ENCODE measurements at places on chromosomes 1 and 21. TPM values are rescaled to one million over a fixed set of nuclear protein-coding genes. Genes with fewer than 3 reads are reported as not detected.

GUCA2A gene
- not detected for total RNA-seq

DNA sequence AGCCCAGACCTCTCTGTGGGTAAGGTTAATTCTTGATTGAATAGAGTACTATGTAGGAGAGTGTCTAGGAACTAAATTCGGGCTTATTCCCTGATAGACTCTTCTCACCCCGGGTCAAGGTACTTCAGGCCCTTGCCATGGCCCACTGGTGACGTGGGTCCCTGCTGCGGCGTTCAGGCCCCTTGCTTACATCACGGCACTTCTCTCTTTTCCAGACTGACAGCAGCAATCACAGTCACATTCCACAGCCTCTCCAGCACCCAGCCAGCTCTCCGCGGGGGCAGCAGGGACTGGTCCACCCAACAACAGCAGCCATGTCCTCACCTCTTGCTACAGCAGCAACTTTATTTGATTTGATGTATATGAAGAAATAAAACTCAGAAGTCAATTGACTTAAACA, 401.2 kb upstream of the VAMP3 start:
- H3K36me3 ChIP-seq, result no peaks in the 10 kb centered on the region
- H3K4me1 ChIP-seq, result peaks cover 4% of the 10 kb centered on the region
- peak overlapping the region; percentile 82 for H3K27ac ChIP-seq
- H3K27me3 ChIP-seq, result no peaks in the 10 kb centered on the region

GRCh38 chr21:14988760-14989159, 76.0 kb downstream of the NRIP1 start:
- peaks cover 6% of the 10 kb centered on the region for H3K36me3 ChIP-seq
- no peak for DNase-seq
- peaks cover 14% of the 10 kb centered on the region for H3K4me1 ChIP-seq
- no peak overlapping the region for H3K27ac ChIP-seq

SERPINC1 gene
- total RNA-seq, result not detected

GRCh38 chr1:92096317-92096716, 16.2 kb downstream of the BTBD8 start:
- H3K4me3 ChIP-seq, result no peak overlapping the region
- no peaks in the 10 kb centered on the region for H3K36me3 ChIP-seq
- no peaks in the 10 kb centered on the region for H3K27me3 ChIP-seq
- H3K4me1 ChIP-seq, result no peaks in the 10 kb centered on the region
- DNase-seq, result no peak

GRCh38 chr1:238401144-238401543, 510.4 kb upstream of the ZP4 start:
- DNase-seq, result no peak
- H3K36me3 ChIP-seq, result no peaks in the 10 kb centered on the region
- no peaks in the 10 kb centered on the region for H3K27me3 ChIP-seq
- H3K4me3 ChIP-seq, result no peak overlapping the region

GBP7 gene
- not detected for total RNA-seq

NUF2 gene
- 3.2 TPM for total RNA-seq

PIK3C2B gene
- total RNA-seq, result 22.8 TPM

DNA sequence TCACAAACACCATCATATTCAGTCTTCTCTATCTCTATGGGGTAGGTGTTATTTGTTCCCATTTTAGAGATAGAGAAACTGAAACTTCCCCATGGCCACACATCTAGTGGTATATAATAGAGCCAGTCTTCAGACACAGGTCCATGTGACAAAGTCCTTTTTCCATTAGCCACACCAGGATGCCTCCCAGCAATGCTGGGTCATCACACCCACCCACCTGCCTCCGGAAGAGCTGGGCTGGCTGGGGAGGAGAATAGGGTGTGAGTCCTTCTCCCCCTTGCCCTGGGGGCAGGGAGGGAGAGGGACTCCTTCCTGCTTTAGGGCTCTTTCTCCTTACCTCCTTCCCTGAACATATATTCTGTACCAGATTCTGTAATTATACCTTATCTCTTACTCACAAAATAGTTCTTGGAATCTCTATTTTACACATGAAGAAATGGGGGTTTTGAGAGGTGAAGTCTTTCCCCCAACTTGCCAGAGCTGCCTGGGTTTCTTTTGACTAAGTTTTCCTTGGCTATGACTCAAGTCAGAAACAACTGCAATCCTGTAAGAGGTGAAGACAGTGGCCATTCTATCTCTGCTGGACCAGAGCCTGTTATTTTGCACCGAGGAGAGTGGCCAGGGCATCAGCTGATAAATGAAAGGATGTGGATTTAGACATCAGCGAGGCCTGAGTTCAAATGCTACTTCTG, 30.0 kb downstream of the SOX13 start:
- peaks cover 52% of the 10 kb centered on the region for H3K4me1 ChIP-seq
- H3K27me3 ChIP-seq, result no peaks in the 10 kb centered on the region
- no peak for DNase-seq
- no peaks in the 10 kb centered on the region for H3K36me3 ChIP-seq

KRTAP19-3 gene
- not detected for total RNA-seq

- peak overlapping the region; percentile 42 for H3K27ac ChIP-seq
- H3K27me3 ChIP-seq, result no peaks in the 10 kb centered on the region
- DNase-seq, result no peak
- no peaks in the 10 kb centered on the region for H3K36me3 ChIP-seq
These were observed 96.9 kb downstream of the ZNF644 start for GRCh38 chr1:90924982-90925381.

GRCh38 chr1:220062629-220063028, 16.3 kb upstream of the EPRS1 start:
- H3K4me3 ChIP-seq, result no peak overlapping the region
- H3K27ac ChIP-seq, result no peak overlapping the region

- peaks cover 31% of the 10 kb centered on the region for H3K36me3 ChIP-seq
- DNase-seq, result no peak
- H3K4me3 ChIP-seq, result no peak overlapping the region
- H3K4me1 ChIP-seq, result peaks cover 17% of the 10 kb centered on the region
- H3K27ac ChIP-seq, result peak overlapping the region; percentile 91
- H3K27me3 ChIP-seq, result no peaks in the 10 kb centered on the region
These were observed 12.2 kb downstream of the PLEKHO1 start for GRCh38 chr1:150161747-150162581.

IFNLR1 gene
- 3.3 TPM for total RNA-seq

DNA sequence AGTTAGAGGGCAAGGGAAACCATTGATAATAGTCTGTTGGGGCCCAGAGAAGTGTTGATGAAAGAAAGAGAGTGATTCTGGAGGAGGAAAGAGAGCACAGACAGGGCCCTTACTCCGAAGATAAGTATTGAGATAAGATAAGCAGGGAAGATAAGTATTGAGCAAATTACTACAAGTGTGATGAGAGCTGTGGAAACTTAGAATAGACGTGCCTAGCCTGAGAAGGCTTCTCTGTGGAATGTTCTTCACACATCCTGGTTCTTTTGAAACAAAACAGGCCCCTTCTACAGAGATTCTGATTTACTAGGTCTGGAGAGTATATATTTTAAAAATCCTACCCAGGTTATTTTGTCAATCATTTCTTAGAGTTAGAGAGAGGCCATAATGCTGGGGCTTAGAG, 26.4 kb downstream of the FNBP1L start:
- no peak for DNase-seq
- H3K4me3 ChIP-seq, result no peak overlapping the region

RHOU gene
- 2.6 TPM for total RNA-seq

DNA sequence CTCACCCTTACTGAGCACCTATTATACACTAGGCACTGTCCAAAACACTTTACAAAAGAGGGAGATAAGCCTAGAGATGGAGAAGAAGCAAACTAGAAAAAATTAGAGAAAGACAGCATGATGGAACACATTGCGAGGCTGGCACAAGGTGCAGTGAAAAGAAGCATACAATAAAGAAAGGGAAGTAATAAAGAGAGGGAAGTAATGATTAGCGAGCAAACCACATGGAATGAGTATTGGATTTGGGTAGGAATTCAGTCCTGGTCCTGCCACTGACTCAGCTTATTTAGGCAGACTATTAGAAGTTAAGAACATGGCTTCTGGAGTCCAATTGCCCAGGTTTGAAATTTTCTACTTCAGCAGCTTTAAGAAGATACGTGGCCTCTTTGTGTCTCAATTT, 32.6 kb upstream of the FNBP1L start:
- no peaks in the 10 kb centered on the region for H3K27me3 ChIP-seq
- peak overlapping the region; percentile 45 for H3K4me3 ChIP-seq
- H3K27ac ChIP-seq, result no peak overlapping the region
- no peak for DNase-seq

- no peaks in the 10 kb centered on the region for H3K4me1 ChIP-seq
- H3K27me3 ChIP-seq, result no peaks in the 10 kb centered on the region
- H3K4me3 ChIP-seq, result no peak overlapping the region
- H3K36me3 ChIP-seq, result no peaks in the 10 kb centered on the region
- no peak for DNase-seq
These were observed 70.6 kb downstream of the FNBP1L start for GRCh38 chr1:93518516-93518915.

GRCh38 chr1:150548632-150549495, at the start of gene ADAMTSL4:
TSS of gene ADAMTSL4 (plus strand) at chr1:150549408. CDS start at chr1:150552289, 2,881 bp downstream.
- H3K27ac ChIP-seq, result peak within 1 kb of the TSS; percentile 80
- peaks cover 44% of the 10 kb centered on the region for H3K4me1 ChIP-seq
- no peak for DNase-seq
- no peaks in the 10 kb centered on the region for H3K36me3 ChIP-seq
- no peaks in the 10 kb centered on the region for H3K27me3 ChIP-seq

GRCh38 chr1:111208921-111209320, 8.5 kb upstream of the DENND2D start:
- H3K27me3 ChIP-seq, result peaks cover 16% of the 10 kb centered on the region
- H3K36me3 ChIP-seq, result no peaks in the 10 kb centered on the region
- H3K4me1 ChIP-seq, result peaks cover 4% of the 10 kb centered on the region
- no peak overlapping the region for H3K4me3 ChIP-seq
- no peak for DNase-seq

HRNR gene
- total RNA-seq, result not detected

GRCh38 chr1:18569811-18570545, 60.7 kb upstream of the PAX7 start:
- no peak overlapping the region for H3K4me3 ChIP-seq
- H3K27me3 ChIP-seq, result peaks cover 12% of the 10 kb centered on the region
- no peaks in the 10 kb centered on the region for H3K36me3 ChIP-seq
- H3K27ac ChIP-seq, result no peak overlapping the region
- no peaks in the 10 kb centered on the region for H3K4me1 ChIP-seq

- H3K27ac ChIP-seq, result peak overlapping the region; percentile 72
- peaks cover 24% of the 10 kb centered on the region for H3K36me3 ChIP-seq
- no peak for DNase-seq
- peak overlapping the region; percentile 86 for H3K4me3 ChIP-seq
These were observed 605 bp upstream of the RABGGTB start for GRCh38 chr1:75785320-75785982.

DNA sequence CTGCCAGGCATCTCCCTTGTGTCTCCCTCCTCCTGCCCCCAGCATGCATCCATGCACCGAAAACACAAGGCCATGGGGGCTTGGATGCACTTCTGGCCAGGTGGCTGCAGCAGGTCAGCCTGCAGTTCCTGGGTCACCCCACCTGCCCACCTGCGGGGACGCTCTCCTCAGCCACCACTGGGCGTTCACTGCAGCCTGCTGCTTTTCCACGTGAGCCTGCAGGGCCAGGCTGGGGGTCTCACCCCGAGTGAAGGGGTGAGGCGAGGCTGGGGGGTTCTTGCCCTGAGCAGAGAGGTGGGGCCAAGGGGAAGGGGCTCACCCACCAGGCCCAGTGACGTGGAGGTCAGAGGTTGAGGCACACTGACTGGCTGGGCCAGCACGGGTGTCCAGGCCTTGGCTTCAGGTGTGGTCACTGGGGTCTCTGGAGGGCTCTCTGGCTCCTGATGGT, 64.6 kb downstream of the WNT9A start:
- DNase-seq, result peak; percentile 54
- peaks cover 19% of the 10 kb centered on the region for H3K4me1 ChIP-seq
- no peak overlapping the region for H3K4me3 ChIP-seq
- H3K27me3 ChIP-seq, result no peaks in the 10 kb centered on the region
- no peak overlapping the region for H3K27ac ChIP-seq
- no peaks in the 10 kb centered on the region for H3K36me3 ChIP-seq

GRCh38 chr1:48048064-48048463, 50.9 kb upstream of the TRABD2B start:
- peaks cover 34% of the 10 kb centered on the region for H3K4me1 ChIP-seq
- no peaks in the 10 kb centered on the region for H3K36me3 ChIP-seq
- H3K27me3 ChIP-seq, result no peaks in the 10 kb centered on the region

ESPN gene
- total RNA-seq, result not detected

KIF26B gene
- 1.5 TPM for total RNA-seq

GRCh38 chr1:59697150-59697800, 117.5 kb upstream of the HOOK1 start:
- H3K4me3 ChIP-seq, result no peak overlapping the region
- no peak overlapping the region for H3K27ac ChIP-seq
- no peak for DNase-seq
- H3K27me3 ChIP-seq, result no peaks in the 10 kb centered on the region
- H3K36me3 ChIP-seq, result no peaks in the 10 kb centered on the region

GRCh38 chr1:222547944-222548671, at the start of gene HHIPL2:
TSS of gene HHIPL2 (minus strand) at chr1:222548104. CDS start at chr1:222548044, 60 bp downstream.
- no peak for DNase-seq
- H3K27ac ChIP-seq, result no peak within 1 kb of the TSS

- H3K36me3 ChIP-seq, result no peaks in the 10 kb centered on the region
- peak; percentile 90 for DNase-seq
- no peaks in the 10 kb centered on the region for H3K4me1 ChIP-seq
- H3K4me3 ChIP-seq, result peak within 1 kb of the TSS; percentile 76
These were observed at the start of gene SNX7 for GRCh38 chr1:98661544-98662355. TSS of gene SNX7 (plus strand) at chr1:98661721. CDS start at chr1:98661732, 11 bp downstream.

DNA sequence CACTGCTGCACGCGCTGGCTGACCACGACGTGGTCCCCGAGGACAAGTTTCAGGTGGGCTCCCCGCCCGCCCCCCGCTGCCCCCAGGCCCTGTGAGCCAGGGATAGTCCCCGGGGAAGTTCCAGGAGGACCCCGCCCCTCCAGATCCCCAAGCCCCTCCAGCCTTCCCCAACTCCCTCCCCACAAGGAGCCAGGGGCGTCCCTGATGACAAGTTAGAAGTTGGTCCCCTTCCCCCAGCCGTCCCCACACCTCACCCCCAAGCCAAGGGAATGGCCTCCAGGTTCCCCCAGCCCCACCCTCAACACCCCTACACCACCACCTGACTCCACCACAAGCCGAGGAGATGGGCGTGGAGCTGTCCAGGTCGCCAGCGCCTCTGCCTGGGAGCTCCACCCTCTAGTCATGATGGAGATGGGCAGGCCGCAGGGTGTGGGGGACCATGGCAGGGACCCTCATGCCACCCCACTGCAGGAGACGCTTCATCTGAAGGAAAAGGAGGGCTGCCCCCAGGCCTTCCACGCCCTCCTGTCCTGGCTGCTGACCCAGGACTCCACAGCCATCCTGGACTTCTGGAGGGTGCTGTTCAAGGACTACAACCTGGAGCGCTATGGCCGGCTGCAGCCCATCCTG, 525 bp downstream of the AIRE start:
- peaks cover 6% of the 10 kb centered on the region for H3K27me3 ChIP-seq
- no peak overlapping the region for H3K27ac ChIP-seq
- peaks cover 5% of the 10 kb centered on the region for H3K4me1 ChIP-seq
- H3K36me3 ChIP-seq, result no peaks in the 10 kb centered on the region
- H3K4me3 ChIP-seq, result peak overlapping the region; percentile 44

DNA sequence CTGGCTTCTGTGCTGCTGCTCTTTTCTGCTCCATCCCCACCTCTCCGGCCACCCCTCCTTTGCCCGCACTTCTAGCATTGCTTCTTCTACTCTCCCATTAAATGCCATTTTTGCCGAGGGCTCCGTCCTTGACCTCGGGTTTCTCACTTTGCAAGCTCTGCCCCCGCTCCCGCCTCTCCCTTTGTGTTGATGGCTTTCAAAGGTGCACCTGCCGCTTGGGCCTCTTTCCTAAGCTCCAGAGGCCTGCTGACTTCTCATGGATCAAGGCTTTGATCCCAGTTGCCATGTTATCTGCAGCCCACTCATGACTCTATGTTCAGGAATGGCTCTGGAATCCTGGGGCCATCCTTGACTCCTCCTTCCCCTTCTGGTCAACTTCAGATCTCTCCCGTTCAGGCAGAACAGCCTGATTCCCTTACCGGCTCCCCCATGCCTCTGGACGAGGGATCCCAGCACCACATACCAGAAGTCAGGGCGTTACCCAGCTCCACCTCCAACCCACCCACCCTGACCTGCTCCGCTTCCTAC, 54.3 kb downstream of the TLR5 start:
- H3K4me3 ChIP-seq, result no peak overlapping the region
- no peaks in the 10 kb centered on the region for H3K36me3 ChIP-seq
- H3K27ac ChIP-seq, result no peak overlapping the region
- DNase-seq, result no peak

Measured in heart left ventricle (tissue), 16 donors.